ENCODE measurements at places on chromosomes 16 and 17.

DNA sequence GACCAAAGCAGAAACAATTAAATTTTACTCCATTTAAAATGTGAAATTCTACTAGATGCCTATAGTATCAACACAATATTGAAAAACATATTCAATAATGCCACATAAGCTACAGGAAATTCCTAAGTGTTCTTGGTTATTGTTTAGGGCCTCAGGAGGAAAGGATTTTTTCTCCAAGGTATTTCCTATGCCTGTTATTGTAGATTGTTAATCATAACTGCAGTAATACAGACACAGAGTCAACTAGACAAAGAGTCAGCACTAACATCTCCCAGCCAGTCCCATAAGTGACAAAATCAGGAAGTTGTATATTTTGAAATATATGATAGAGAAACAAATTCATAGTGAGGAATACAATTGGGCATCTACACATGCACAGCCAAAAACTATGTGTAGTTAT, 782.7 kb upstream of the KIF2B start:
- DNase-seq = no peak

GRCh38 chr17:72053449-72053848, 67.4 kb upstream of the SOX9 start:
- no peak for DNase-seq

- DNase-seq = no peak
Observed at GRCh38 chr16:19396555-19397011, 21.1 kb upstream of the TMC5 start.

- DNase-seq = no peak
Observed at GRCh38 chr17:63718988-63719387, 19.1 kb upstream of the LIMD2 start.

GRCh38 chr17:77363821-77364361, 223.1 kb downstream of the SEC14L1 start:
- peak; percentile 60 for DNase-seq

DNA sequence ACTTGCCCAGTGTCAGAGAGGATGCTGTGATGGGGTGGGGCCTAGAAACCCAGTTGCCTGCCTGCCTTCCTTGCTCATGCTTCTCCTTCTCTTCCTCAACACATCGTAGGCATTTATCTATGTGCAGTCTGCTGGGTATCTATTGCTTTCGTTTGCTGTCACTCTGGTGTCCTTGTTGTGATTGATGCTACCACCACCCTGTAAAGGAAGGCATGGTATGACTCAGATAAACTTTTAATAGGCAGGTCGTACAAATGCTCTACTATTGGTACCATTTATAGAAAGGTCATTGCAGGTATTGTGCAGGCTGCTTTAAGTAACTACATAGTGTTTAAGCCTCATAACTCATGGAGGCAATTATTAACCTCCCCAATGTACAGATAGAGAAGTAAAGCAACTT, 368.9 kb downstream of the UTP18 start:
- DNase-seq = no peak

- no peak for DNase-seq
Observed at GRCh38 chr17:4947010-4947410, 1.3 kb downstream of the PFN1 start.

- no peak for DNase-seq
Observed at GRCh38 chr17:47987240-47987835, 16.4 kb downstream of the CDK5RAP3 start.

GRCh38 chr17:34475296-34475695, 104.1 kb upstream of the TMEM132E start:
- no peak for DNase-seq

DNA sequence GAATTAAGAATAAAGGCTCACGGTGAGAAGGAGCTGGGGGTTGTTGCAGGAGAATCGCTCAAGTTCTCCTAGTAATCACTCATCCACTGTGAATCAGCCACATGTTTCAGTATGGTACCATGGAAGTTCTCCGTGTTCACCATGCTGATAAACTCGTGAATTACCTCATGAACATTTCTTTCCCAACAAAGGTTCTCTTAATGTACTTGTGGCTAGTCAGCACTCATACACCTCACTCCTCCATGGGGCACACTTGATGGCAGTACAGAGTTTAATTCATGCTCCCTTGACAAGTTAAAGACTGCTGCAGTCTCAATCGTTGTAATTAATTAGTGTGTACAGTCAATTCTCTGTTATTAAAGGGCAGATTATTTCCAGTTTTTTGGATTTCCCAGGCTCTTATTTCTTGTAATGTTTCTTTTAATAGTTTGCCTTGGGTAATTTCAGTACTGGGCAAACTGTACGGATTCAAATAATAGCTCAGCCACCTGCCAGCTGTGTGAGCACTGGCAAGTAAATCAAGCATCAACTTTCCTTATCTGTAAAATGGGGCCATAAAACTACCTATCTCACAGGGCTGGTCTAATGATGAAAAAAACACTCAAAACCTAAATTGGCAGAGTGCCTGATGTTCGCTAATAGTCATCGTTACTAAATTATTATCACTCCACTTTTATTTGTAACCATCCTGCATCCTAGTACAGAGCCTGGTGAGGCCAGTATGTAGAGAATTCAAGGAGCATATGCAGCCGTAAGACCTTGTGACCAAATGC, 6.1 kb downstream of the GOT2 start:
- no peak for DNase-seq

DNA sequence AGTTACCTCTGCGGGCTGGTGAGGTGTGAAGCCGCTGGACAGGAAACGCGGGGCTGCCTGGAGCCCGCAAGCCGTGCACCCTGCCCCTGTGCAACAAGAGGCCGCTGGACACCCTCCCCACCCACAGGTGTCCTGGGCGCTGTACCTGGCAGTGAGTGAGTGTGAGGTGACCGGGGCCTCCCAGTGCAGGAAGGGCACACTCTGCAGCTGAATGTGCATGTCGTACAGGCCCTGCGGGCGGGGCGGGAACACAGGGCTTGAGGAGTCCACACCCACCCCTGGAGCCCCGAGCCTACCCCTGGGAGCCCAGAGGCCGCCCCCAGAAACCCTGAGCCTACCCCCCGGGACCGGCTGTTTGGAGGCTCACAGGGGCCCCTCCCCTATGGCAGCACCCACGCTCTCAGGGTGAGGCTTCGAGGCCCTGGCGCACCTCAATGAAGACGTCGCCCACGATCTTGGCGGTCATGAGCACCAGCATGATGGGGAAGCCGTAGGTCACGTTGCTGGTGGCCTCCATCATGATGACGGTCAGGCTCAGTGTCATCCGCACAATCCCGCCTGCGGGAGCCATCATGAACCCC, 4.3 kb upstream of the CCDC154 start:
- DNase-seq = no peak

DNA sequence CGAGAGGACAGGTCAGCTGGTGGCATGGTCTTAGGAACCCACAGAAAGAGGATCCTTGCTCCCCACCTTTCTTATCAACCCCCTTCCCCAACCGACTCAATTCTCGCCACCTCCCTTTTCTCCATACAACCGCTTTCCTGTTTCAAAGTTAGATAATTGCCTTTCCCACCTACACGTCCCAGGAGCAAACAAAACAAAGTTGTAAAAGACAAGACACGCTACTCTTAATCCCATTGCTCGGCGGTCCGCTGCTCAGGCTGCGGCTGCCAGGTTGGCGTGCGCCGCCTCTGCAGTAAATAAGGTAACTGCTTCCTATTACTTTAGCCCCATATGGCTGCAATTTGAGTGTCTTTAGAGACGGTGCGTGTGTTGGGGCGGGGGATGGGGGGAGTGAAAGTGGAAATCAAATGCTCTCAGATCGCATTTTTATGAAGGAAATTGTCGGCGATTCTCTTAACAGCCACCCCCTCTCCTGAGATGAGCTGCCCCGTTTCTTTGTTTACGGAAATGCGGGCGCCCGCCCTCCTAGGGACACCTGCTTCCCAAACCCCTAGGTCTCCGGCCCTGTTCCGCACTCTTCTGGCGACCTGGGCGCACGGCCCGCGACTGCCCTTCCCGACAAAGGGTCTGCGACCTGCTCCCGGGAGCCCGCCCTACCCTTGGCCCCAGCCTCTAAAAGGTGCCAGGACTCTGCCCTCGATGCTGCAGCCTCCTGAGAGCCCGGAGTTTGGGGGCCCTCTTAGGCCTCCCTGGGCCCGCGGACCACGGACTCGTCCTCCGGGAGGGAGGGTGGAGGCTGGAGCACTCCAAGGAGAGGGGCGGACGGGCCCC, 3.7 kb upstream of the CBX8 start:
- no peak for DNase-seq

GRCh38 chr17:73198930-73199260, 6.0 kb downstream of the COG1 start:
- no peak for DNase-seq

DNA sequence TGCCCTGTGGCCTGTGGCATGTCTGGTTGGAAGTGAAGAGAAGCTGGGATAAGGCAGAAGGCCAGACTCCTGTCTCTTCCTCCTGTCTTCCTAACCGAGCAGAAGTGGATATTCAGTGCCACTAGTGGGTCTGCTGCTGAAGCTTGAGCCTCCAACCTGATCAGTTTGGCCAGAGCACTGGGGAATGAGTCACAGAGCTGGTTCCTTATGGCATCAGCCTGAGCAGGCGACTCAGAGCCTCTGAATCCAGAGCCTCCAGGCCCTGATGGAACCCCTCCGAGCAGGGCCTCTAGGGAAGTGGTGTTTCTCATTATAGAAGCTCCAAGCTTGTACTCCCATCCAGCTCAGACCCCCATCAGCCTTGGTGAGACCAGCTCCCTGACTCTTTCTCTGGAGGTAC, 2.0 kb downstream of the WSCD1 start:
- no peak for DNase-seq

GRCh38 chr16:89159066-89159849, 12.3 kb upstream of the CDH15 start:
- DNase-seq = no peak

DNA sequence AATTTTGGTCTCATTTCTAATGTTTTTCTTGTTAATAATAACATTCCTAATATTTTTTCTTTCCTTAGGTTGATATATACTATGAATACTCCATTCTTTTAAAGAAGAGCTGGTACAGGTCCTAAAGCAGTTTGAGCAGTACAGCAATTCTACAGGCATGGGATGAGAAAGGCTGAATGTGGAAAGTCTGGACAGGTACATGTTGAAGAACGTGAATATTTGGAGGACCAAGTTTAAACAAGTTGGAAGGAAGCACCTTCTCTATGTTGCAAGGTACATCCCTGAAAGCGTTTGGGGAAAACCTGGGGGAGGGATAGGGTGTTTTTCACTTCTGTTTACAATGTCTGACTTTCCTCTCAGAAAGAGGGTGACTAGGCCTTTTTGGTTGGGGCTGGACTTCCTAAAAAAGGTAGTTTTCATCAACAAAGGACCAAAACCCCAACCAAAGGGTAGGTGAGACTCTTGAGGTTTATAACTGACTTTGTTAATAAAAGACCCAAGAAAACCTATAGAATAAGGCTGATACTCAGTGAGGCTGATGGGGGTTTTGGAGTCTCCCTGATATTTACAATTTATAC, 95.9 kb upstream of the AXIN2 start:
- no peak for DNase-seq

DNA sequence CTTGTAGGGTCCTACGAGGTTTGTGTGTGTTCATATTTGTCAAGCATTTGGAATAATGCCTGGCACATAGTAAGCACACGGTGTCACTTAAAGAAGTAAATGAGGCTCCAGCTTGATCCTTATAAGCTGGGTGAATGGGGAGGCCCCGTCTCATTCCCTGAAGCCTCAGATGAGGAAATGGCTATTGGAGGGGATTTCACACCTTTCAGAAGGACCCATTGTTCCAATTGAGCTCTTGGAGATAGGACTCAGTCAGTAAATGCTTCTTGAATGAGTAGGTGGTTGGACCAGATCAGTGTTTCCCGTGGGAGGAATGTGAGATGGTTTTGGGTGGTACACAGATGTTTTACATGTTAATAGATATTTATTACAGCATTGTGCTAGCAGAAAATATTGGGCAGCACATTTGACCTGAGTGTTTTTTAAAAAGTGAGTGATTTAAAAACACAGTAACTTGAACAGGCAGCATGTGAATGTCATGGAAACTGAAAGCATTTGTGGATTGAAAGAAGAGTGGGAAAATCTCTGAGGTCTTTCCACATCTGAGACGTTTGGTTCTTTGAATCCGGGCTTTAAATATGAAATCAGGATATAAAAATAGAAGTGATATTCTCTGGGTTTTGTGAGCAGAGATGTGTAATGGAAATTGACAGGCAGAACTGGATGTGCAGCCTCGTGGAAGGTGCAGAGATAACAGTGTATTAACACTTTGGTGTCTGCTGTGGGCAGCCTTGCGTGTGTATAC, 36.4 kb upstream of the ARHGAP17 start:
- no peak for DNase-seq

GRCh38 chr17:58084317-58084981, 1.2 kb downstream of the DYNLL2 start:
- no peak for DNase-seq

GRCh38 chr17:11318207-11318606, 77.2 kb downstream of the SHISA6 start:
- no peak for DNase-seq

DNA sequence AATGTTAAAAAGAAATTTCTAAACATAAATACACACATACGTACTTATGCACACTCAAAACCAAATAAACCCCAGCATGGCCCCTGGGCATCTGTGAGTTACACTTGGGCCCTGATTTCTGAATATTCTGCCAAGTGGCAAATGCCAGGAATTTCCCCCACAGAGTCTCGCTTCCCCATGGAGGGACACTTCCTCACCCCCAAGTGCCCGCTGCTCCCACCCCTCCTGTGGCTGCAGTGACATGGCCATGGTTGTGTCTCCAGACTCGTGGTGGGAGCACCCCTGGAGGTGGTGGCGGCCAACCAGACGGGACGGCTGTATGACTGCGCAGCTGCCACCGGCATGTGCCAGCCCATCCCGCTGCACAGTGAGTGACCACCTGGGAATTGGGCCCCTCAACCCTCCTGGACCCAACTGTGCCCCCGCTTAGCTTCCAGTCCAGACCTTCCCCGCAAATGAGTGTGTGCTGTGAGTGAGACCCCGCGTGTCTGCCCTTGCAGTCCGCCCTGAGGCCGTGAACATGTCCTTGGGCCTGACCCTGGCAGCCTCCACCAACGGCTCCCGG, 4.0 kb downstream of the ITGAD start:
- no peak for DNase-seq

- no peak for DNase-seq
Observed at GRCh38 chr17:34820248-34820801, 140.9 kb downstream of the CCT6B start.

DNA sequence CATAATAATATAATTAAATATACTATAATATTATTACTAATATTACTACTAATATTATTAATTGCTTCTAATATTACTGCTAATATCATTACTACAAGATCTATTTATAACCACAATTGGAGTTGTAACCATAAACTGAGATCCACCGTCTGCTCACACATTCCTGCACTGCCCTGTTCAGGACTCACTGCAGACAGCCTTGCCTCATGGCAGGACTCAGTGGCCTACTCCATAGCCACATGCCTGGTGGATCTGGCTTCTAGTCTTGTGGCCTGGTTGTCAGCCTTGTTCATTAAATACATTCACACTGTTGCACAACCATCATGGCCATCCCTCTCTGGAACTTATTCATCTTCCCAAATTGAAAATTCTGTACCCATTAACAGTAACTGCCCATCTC, 48.0 kb downstream of the SRL start:
- no peak for DNase-seq

- no peak for DNase-seq
Observed at GRCh38 chr16:78116946-78117345, 17.5 kb downstream of the WWOX start.

GRCh38 chr17:4744999-4745969, 5.6 kb upstream of the CXCL16 start:
- DNase-seq = no peak
